Fibroblast of the aortic adventitia (primary cell): ENCODE measurements at places on chromosomes 2 and 18. TPM values are rescaled to one million over a fixed set of nuclear protein-coding genes. Genes with fewer than 3 reads are reported as not detected.

Gene SOX11
- total RNA-seq, result 0.54 TPM in 1 of 2 replicates, not detected in the other

Gene NDC80
- 5.0 and 43.5 TPM in 2 replicates for total RNA-seq

DNA sequence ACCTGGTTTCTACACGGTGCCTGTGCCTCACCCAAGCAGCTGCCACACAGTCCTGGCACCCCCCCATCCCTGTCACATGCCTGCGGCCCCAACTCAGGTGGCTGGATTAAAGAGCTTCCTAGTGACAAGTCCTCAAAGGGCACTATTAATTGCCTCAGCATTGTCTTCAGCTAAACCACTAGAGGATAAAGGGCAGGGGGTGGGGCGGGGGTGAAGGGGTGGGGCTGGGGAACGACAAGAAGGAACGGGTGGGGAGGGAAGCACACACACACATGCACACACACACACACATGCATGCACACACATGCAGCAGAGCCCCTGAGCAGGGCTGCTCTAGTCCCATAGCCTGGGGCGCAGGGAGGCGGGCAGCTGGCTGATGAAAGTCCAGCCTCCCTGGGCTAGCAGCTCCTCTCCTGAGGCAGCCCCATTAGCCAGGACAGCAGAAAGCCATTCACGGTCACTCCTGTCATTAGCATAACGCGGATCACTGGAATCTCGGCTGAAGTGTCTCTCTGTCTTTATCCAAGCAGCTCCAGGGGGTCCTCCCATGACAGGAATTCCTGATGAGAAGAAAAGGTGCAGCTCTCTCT, 7.4 kb upstream of the TEX261 start:
- DNase-seq, result no peak

DNA sequence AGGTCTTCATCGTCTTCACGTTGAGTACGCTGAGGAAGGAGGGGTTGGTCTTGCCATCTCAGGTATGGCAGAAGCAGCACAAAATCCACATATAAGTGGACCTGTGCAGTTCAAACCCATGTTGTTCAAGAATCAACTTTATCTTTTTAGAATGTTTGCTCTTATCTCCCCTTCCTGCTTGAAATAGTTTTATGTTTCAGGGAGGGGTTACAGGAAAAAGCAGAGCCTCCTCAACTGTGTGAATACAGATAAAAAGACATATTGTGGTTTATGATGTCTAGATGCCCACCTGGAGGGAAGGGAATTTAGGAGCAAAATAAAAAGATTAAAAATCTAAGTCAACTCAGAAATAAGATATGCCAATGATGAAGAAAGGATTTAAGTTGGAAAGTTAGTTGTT, 75.9 kb downstream of the VRK2 start:
- no peak for DNase-seq

DNA sequence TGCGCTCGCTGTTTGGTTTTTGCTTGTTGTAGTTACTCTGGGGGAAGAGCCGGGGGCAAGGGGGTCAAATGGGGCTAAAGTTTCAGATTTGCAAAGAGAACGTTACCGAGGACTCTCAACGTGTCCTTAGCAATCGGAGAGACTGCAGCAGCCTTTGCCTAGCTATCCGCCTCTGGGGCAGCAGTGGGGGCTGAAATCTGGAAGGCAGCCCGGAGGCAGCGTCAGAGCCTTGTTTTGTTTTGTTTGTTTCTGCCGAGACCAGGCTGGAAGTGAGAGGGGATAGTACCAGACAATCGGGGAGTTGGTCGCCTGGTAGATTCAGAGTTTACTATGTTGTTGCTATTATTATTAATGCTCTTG, 1.2 kb downstream of the CDH20 start:
- peak; percentile 10 for DNase-seq

DNA sequence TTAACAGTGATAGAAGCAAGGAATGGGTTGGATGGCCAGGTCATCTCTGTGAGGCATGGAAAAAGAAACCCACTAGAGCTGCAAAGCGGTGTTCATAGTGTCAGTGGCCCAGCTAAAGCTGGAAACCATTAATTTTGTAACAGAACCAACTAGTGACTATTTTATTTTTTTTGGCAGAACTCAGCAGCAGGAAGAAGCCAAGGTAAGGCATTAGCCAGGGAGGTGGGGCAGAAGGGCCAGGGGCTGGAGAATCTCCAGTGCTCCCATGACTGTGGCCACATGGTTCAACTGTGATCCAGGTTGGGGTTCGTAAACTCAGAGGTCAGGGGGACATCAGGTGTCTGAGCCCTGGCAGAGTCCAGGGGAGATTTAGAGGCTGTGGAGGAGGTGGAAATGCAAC, 25.9 kb upstream of the YES1 start:
- peak; percentile 70 for DNase-seq

GRCh38 chr2:57908736-57909161, 137.9 kb upstream of the VRK2 start:
- no peak for DNase-seq
